Right lobe of liver (tissue), 6 donors: ENCODE measurements at places on chromosomes 4 and X. TPM values are rescaled to one million over a fixed set of nuclear protein-coding genes. Genes with fewer than 3 reads are reported as not detected.
A peak's percentile ranks its signal among the peaks of the same experiment; 100 is the strongest.

Gene HTRA3
- 1.2 TPM for total RNA-seq

Gene TMPRSS11D
- total RNA-seq = not detected

Gene GPR173
- total RNA-seq = not detected

Gene FAM47B
- not detected for total RNA-seq

Gene TMEM271
- not detected for total RNA-seq

Gene JAKMIP1
- total RNA-seq = not detected

Gene GAGE1
- total RNA-seq = not detected

Gene HELT
- total RNA-seq = not detected

- DNase-seq = no peak
These were observed 18.2 kb downstream of the MAGEA9 start for GRCh38 chrX:149799938-149800337.

DNA sequence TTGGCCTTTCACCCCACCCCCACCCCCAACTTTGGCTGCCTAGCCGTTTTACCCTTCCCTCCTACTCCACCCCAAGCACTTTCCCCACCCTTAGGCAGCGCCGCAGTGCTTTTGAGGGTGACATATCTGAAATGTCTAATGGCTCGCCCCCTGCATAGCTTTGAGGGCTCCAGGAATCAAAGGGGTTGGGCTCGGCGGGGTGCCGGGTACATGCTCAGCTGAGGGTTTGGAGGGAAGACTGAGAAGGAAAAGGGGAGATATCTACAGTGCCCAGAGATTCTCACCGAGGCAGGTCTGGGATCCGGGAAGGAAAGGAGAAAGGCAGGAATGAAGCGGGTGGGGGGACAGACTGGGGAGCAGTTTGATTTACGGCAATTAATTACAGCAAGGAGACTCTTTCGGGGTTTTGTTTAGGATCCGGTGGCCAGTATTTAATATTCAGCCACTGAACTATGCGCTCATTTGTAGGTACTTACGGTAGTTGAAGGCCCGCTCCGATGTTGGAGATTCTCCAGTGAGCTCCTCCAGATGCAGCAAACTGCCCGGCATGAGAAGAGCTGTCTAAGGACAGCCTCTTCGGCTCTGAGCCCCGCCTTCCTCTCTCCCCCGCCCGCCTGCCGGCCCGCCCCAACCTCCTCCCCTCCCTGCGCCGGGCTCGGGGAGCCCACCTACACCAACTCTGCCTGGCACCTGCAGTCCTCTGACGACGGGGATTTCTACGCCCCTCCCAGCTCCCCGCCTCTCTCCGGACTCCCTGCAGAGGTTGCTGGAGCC lies at the start of gene IGSF1:
Gene IGSF1, minus strand, starts transcription at position 569 of the 774 bp plus-strand sequence. CDS start 2,632 bp downstream, outside the sequence.
- peak; percentile 57 for DNase-seq

DNA sequence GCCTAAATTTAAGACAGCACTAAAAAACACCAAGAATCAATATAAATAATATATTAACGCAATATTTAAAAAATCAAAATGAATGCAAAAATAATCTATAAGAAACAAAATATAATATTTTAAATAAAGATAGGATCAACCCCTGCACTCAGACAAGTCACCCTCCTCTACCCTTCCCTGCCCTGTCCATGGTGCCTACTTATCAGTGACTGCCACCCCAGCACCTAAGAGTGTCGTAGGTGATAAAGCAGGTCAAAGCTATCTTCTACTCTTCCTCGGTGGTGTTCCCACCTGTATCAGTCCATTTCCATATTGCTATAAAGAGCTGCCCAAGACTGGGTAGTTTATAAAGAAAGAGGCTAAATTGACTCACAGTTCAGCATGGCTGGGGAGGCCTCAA lies 251.9 kb downstream of the STIM2 start:
- DNase-seq = no peak

- no peak for DNase-seq
These were observed 622.4 kb downstream of the BCOR start for GRCh38 chrX:39475372-39475771.

DNA sequence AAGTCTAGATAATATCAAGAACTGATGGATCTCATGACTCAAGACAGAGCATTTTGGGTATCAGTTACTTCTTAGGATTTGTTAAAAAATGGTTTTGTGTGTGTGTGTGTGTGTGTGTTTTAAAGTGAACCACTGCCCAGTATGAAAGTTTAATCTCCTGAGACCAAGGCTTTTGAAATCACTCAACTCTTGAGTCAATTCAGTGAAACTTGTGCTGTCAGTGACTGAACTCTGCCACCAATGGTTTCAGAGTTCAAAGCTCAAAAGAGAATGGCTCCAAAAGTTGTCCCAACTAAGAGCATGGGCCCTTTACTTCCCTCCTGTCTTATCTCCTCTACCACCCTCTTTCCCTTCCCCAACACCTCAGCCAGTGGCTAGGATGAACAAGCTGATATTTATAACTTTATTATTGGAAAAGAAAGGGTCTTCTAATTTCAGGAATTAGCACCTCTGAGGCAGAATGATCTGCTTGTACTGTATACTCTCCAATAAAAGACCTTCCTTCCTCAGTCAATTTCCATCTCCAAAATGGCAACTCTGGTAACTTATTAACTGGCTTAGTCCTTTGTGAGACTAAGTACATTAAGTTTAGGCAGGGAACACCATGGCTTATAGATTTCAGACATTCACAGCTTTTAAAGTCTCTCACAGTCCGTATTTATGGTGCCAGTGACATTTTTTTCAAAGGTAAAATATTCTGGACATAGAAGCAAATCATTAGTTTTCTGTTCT lies 152.2 kb downstream of the REPS2 start:
- DNase-seq = no peak

DNA sequence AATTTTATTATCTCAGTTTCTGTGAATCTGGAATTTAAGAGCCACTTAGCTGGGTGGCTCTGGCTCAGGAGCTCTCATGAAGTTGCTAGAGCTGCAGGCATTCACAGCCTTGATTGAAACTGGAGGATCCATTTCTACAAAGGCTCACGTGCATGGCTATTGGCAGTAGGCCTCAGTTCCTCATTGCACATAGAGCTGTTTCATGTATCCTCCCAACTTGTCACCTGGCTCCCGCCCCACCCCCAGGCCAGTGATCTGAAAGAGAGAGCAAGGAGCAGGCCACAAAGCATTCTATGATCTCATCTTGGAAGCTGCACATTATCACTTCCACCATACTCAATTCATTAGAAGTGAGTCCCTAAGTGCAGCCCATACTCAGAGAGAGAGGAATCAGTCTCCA lies 18.5 kb upstream of the AP1AR start:
- DNase-seq = no peak

DNA sequence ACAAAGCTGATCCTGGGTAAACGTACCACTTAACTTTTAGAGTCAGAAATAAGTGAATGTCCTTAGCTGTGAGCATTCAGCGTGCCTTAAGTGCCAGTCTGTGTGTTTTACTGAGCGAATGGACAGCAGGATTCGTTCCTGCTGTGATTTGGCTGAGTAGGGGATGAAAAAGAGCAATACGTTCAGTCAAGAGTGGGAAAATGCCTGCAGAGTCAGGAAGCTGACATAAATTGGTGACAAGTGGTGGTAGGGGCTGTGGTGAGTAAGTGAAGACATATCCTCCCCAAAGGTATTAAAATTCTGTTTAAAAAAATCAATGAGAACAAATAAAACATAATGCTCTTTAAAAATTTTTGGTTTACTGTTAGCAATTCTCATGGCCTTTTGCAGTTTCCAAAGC lies 56.6 kb upstream of the TNIP3 start:
- DNase-seq = no peak

GRCh38 chrX:41351923-41352322 lies 18.0 kb downstream of the DDX3X start:
- no peak for DNase-seq

GRCh38 chr4:5568931-5569330 lies 139.4 kb downstream of the EVC2 start:
- no peak for DNase-seq

DNA sequence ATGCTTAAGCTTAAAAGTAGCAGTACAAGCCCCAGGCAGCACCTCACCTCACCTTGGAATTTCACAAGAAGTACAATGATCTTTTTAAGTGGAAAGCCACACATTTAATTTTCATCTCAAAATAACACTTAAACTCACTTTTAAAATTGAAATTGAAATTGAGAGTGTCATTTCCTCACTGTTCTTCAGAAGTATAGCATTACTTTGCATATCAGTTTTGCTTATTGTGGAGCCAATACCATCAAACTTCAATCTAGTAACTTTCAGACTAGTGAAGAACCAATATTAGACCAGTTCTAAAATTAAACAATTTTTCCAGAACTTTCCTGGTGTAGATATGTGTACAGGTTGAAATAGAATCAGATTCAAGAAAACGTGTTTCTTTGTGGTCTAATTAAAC lies 242.4 kb downstream of the NDST4 start:
- no peak for DNase-seq

DNA sequence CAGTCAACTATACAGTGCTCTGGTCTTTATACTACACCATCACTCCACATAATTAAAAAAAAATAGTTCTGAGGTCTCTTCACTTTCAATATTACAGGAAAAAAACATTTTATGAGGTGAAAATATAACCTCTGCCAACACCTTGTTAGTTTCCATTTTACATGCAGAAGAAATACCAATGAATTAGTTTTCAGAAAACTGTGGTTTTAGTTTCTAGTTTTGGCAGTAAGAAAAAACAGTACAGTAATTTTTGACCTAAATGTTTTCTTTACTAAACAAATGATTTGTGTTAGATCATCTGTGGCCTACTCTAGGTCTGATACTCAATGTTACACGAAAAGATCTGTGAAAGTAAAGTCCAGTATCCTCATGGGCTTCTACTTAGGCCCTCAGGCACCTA lies 10.0 kb downstream of the SULT1E1 start:
- no peak for DNase-seq

DNA sequence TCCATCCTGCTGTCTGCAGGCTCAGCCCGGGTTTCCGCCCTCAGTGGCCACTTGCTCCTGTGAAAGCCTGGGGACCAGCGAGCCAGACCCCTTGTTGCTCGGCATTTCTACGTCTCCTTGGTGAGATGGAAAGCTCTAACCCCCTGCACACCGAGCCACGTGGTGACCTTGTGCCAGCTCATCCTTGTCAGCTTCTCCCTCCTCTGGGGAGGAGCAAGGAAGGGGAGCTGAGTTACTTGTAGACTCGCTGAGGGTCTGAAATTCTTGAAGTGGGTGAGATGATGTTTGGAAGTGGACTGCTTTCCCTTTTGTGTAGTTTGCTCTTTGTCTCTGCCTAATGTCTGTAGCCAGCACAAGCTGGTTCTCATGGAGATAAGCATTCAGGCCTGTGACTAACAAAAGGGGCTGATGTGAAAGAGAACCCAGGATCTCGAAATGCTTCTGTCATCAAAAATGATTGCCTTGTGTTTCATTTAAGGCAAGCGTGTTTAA lies 29.3 kb downstream of the RGS12 start:
- no peak for DNase-seq

DNA sequence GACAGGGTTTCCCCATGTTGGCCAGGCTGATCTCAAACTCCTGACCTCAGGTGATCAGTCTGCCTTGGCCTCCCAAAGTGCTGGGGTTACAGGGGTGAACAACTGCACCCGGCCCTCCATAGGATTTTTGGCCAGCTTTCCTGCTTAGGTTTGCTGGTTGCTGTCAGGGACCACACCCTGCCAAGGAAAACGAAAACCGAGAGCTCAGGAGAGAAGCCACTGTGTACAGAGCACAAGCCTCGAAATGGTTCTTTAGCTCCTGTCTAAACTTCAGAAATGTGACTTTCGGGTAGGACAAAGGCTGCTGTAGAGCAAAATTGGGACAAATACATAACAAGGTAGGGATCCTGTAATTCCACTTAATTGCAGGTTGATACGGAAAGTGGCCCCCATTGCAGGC lies 146.3 kb upstream of the ATP6AP2 start:
- DNase-seq = no peak

- no peak for DNase-seq
These were observed 78.4 kb downstream of the GRID2 start for GRCh38 chr4:92382128-92382527.

DNA sequence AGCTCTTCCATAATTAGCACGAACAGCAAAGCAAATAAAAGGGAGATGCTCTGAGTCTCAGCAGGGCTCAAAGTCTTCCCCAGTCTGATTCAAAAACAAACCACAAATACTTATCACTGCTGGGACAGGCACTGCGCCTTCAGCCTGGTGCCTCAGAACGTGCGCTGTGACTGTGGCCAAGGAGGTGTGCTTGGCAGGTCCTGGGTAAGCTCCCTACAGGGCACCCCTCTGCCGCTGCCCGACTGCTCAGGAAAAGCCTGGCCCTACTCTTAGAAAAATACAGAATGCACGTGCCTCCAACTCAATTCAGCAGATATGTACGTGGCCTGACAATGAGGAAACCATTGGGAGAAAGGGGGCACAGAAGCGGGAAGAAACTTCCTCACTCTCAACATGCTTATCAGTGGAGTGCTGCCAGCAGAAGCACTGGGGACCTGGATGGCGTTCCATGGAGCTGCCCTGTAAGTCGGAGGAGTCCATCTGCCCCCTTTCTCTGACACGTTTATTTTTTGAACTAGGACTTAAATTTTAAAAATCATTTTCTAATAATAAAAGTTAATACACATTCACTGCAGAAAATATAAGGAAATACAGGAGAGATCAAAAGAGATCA lies 86.8 kb downstream of the GATB start:
- DNase-seq = no peak

DNA sequence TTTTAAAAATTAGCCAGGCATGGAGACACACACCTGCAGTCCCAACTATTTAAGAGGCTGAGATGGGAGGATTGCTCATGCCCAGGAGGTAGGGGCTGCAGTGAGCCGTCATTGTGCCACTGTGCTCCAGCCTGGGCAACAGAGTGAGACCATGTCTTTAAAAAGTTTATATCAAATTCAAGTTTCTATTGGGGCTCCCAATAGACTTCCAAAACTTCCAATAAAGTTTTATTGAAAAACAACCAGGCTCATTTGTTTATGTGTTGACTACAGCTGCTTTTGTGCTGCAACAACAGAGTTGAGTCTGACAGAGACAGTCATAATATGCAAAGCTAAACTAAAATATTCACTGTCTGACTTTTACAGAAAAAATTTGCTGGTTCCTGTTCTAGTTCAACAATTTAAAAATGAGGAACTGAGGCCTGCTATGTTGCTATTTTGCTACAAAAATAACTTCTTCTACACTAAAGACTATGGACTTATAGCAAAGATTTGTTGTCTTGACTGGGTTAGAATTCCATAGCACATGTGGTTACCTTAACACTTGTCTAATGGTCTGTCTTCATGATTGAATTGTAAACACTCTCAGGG lies 63.3 kb upstream of the RELL1 start:
- no peak for DNase-seq

DNA sequence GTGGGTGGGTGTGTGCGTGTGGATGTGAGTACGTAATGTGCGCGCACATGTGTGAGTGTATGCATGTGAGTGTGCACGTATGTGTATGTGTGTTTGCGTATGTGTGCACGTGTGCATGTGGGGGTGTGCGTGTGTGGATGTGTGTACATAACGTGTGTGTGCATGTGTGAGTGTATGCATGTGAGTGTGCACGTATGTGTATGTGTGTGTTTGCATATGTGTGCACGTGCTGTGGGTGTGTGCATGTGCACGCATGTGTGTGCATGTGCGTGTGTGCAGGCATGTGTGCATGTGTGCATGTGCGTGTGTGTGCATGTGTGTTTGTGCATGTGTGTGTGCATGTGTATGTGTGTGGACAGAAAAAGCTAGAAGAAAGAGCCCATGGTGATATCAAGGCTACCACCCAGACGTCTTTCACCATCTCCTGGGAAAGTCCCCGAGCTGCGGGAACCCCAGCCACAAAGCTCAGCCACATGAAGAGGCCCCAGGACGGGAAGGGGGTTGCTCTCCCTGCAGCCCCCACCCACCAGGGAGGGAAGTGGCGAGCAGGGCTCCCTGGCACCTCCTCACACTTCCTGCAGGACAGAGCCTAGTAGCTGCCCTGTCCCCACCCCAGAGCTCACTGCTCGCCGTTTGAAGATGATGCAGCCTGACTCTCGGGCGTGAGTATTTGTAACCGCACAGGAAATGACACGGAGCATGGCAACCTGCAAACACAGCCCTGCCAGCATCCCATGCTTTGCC lies 108.3 kb downstream of the DCTD start:
- DNase-seq = no peak
